ENCODE measurements at places on chromosomes 12 and 14.

- DNase-seq = no peak
Measured at GRCh38 chr14:22764382-22764781, 2.1 kb upstream of the OXA1L start.

GRCh38 chr14:54207476-54208462 is 189.0 kb upstream of the CDKN3 start:
- DNase-seq = no peak

- DNase-seq = no peak
Measured at GRCh38 chr12:6638305-6638704, 2.5 kb upstream of the LPAR5 start.

DNA sequence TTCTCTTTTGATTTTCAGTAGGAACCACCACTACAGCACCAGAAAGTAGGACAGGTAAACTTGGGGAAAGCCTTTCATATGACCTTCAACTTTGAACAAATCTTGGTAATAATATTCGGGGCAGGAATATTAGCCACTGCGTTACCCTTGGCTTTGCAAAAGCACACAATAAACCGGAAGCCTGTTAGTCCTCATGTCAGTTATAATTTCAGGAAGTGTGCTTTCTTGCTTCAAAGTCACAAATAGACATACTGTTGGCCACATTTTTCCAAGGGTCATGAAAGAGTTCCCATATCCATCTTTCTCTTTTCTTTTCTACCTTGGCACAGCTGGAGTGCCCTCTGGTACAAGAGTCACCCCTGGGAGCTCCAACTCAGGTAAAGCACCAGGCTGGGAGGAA is 167.2 kb upstream of the CNTN1 start:
- DNase-seq = no peak

- DNase-seq = no peak
Measured at GRCh38 chr12:105814283-105814682, 324.5 kb downstream of the NUAK1 start.

DNA sequence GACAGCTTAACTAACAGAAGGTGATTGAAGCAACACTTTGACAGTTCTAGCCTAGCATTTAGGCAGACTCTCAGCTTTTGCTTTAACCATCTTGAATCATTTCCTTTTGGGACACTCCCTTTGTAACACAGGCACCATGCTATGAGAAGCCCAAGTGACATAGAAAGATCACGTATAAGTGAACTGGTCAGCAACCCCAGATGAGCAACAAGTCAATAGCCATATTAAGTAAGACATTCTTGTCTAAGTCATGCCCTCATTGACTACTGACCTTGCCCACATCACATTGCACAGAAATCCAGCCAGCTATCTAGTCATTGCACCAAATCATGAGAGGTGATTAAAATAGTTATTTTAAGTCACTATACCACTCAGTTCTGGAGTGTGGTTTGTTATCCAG is 476.8 kb downstream of the TRHDE start:
- no peak for DNase-seq

- DNase-seq = no peak
Measured at GRCh38 chr14:33696165-33696564, 254.7 kb downstream of the EGLN3 start.

DNA sequence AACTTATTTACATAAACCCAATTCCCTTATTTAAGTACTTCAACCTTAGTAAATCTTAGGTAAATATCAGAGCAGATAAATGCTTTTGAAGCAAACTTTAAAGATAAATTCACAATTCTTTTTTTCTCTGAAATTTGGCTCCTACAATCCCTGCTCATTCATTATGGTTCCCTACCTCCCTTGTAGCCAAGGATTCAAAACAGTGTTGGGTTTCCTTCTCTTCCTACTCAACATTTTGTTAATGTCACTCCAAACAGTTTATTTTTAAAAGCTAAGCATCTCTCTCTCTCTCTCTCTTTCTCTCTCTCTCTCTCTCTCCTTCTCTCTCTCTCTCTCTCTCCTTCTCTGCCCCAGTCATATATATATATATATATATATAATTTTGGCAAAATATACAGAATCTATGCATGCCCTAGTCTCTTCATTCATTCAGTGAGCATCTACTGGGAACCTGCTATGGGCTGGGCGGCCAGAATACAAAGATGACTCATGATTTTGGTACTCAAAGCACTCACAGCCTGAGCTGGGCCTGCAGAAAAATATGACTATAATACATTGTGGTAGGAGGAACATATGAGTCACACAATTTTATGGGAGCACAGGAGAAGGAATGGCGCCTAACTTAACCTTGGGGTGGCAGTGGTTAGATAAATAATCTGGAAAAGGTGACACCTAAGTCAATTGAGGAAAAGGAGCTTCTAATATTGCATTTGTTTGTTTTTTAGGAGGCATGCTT is 123.7 kb upstream of the DHRS4 start:
- DNase-seq = no peak

- no peak for DNase-seq
Measured at GRCh38 chr12:3809357-3810015, 56.6 kb upstream of the CRACR2A start.

- no peak for DNase-seq
Measured at GRCh38 chr12:122137681-122138080, 36.3 kb downstream of the IL31 start.

DNA sequence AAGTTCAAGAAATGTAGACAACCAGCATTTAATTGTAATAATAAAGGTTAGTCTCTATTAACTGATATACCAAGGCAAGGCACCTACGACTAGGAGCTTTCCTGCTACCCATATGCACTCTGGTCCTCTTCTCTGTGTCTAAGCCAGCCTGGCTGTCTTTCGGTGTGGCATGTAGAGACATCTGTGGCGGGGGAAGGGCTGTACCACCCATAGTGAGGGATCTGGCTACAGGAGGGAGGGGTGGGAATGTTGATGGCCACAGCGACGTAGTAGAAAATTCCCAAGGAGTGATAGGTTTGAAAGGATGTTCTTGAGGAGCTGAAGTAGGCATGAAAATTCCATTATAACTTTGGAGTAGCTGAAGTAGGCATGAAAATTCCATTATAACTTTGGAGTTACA is 344.2 kb downstream of the ATP23 start:
- no peak for DNase-seq

DNA sequence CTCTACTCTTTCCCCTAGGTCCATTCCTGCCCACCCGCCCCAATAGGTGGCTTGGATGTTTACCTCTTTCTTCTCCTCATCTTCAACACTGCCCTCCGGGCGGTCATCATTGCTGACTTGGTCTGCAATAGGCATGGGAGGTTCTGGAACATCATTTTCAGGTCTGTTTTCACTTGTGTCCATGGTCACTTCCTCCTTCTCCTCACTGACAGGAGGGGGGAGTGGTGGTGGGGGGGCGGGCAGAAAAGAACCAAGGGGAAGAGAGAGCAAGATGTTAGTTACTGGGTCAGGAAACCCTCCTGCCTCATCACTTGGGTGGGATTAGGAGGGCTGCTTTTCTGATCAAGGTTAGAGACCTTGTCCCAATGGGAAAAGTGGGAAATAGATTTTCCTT is 12.1 kb upstream of the CDH24 start:
- no peak for DNase-seq

DNA sequence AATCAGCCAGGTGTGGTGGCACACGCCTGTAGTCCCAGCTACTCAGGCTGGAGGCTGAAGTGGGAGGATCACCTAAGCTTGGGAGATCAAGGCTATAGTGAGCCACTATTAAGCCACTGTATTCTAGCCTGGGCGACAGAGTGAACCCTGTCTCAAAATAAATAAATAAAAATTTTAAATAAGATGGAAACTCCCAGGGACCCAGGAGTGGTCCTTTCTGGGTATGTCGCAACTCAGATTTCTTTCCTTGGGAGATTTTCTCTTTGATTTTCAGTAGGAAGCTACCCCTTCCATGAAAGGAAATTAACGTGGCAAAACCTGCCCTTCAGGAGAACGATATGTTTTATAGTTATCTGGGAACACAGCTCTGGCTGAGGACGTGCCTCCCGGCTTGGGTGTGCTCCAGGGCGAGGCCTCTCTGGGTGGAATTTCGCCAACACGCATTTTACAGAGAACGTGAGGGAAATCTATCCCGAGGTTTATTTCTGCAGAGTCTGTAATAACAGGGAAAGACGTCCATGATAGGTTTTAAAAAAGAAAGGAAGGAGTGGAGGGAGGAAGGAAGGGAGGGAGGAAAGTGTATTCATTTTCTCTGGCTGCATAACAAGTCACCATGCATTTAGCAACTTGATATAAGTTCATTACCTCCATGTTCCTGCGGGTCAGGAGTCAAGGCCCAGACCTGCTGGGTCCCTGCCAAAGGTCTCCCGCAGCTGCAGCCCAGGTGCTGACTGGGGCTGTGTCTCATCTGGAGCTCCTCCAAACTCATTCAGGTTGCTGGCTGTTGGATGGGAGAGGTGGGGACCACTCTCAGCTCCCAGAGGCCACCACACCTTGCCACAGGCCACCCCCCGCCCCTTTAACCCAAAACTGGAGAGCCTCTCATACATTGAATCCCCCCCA is 80.6 kb upstream of the GSC start:
- DNase-seq = no peak

DNA sequence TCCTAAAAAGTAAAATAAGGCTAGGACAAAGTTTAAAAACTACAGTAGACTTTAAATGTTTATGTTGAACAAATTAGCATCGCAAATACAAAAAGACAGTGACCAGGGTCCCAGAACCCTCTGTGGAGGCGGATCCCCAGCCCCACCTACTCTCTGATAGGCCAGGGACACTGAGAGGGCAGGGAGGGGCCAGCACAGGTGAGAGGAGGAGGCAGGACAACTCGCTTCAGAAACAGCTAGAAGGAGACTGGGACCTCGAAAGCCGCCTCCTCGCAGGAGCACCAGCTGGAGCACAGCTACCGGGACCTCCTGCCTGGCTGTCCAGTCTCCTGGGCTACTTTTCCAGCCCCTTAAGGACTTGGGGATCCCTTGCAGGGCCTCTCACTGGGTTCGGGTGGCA is 992 bp downstream of the DNAH10 start:
- DNase-seq = no peak

- no peak for DNase-seq
Measured at GRCh38 chr12:21831791-21832344, 57.4 kb upstream of the KCNJ8 start.

DNA sequence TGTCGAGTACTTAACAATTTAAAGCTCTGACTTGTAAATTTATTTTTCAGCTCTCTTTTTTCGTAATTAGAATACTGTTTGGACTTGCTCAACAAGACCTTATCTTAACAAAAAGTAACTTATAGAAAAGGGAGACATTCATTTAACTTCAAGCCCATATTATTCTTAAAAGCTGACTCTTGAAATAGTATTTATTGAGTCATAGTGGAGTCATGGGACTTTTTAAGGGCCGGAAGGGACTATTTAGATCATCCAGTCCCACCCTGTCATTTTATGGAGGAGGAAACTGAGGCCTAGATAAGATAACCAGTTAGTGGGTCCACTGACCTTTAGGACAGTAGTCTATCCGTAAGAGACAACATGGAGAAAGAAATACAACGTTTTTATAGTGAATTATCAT is 1.5 kb downstream of the RAP1B start:
- DNase-seq = no peak

- DNase-seq = peak; percentile 50
Measured at GRCh38 chr14:23056956-23057756, at the start of gene CDH24. TSS of gene CDH24 (minus strand) at chr14:23057520. CDS start at chr14:23055733, 1,787 bp downstream.

DNA sequence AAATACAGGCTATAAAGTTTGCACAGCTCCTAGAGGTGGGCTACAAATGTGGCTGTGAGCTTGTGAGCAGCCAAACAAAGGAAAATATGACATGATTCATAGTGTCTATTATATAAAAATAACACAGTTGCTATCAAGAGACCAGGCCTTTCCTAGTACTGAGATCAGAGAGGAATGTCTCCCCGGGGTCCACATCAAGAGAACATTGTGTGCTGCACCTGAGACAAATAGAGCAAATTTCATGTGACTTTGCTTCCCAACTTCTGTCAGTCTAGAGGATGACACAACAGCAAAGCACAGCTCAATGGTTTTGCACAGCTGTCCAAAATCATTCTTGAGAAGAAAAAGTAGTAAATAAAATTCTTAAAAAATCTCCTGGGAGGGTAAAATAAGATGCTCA is 297.5 kb upstream of the PRKD1 start:
- no peak for DNase-seq

DNA sequence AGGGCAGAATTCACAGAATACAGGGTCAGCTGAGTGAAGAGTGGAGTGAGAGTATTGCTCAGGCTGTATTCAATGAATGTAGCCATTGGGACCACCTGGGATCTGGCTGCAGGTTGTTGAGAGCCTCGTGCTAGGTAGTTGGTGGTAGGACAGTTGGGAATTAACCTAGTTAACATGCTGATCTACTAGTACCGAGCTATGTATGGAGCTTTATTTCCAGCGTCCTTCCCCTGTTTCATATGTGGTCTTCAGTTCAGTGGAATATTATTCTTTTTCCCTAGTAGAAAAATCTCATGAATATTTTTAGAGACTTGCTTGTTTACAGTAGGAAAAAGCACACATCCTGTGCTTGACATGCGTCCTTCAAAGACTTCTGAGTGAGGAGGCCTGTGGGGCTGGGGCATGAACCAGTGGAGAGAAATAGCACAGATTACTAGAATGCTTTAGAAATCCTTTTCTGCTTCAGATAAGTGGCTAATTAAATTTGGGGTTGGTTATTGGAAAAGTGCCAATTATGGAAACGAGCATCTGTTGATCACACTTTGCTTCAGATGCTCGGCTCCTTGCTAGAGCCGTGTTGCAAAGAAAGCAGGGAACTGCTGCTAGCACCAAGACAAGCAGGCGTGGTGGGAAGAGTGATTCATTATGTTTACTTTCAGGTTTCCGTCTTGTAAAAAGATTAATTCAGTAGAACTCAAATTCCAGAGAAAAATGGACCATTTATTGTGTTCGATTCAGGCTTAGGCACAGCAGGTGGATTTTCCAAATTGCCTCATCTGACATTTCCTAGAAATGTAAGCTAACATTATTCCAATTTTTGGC is 53.6 kb downstream of the ARF6 start:
- DNase-seq = no peak

GRCh38 chr14:44453433-44454171 is 53.5 kb downstream of the FSCB start:
- DNase-seq = no peak

DNA sequence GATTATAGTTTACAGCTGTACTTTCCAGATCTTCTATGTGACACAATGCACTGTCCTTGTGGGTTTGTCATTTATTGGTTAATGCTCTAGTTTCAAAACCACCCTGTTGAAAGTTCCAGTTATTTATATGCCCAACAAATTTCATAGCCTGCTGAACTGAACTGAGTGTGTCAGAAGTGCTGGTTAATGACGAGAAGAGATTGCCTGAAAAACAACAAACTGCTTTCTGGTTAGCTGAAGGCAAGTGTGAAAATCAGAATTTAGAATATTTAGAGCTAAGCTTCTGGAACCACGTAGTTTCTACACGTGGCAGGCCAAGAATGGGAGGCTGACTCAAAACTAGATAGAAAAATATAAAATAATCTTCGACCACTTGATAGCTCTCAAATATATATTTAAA is 19.1 kb upstream of the RIN3 start:
- DNase-seq = no peak
